ENCODE measurements at places on chromosomes 11 and 22.

DNA sequence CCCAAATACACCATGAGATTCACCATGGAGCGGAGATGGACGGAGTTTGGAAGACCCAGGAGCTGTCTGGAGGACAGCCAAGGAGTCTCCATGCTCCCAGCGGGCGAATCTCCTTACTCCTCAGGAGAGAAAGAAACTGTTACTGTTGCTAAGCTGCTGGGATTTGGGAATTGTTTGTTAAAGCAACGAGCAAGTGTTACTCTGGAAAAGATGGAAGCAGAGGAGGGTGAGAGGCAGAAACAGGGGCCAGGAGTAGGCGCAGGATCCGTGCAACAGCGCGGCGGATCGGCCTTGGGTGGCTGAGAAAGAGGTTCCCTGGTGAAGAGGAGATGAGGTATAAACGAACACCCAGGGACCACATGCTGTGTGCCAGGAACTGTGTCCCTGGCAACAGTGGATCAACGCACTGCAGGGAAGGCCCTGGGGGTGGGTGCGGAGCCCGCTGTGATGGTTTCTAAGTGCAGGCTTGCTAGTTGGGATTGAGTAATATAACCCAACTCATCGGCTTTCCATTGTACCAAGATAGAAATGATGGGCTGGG lies 1436.4 kb downstream of the BRD1 start:
- DNase-seq, result no peak

GRCh38 chr11:80748207-80748925 lies 1307.5 kb upstream of the TENM4 start:
- DNase-seq, result no peak

- no peak for DNase-seq
These were observed 571 bp downstream of the C11orf24 start for GRCh38 chr11:68271023-68271780.

GRCh38 chr11:96001037-96001436 lies 77.1 kb upstream of the MTMR2 start:
- DNase-seq, result no peak

DNA sequence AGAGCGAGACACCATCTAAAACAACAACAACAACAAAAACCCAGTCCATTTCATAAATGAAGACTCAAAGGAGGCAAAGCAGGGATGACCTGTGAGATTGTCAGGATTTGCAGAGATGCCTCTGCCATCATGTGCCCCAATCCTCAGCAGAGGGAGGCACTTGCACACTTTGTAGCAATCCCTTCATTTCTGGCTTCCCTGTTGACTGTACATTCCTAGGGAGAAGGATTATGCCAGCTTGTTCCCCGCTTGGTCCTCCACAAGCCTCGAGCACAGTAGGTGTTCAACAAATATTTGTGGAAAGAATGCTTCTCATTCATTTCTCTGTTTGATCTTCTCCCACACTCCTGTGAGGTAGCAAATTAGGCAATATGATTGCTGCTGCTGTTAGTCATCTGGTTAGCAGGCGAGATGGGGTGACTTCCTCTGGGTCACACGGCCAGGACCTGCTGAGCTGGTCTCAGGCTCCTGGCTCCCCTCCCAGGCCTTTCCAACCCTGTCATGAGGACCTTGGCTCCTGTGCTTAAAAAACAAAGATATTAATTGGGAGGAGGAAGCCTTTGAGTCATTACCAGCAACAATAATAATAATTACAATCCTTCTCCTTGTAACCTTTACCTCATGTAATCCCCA lies 34.1 kb downstream of the LIF start:
- no peak for DNase-seq

- DNase-seq, result no peak
These were observed 48.9 kb downstream of the APOL1 start for GRCh38 chr22:36301851-36302250.

DNA sequence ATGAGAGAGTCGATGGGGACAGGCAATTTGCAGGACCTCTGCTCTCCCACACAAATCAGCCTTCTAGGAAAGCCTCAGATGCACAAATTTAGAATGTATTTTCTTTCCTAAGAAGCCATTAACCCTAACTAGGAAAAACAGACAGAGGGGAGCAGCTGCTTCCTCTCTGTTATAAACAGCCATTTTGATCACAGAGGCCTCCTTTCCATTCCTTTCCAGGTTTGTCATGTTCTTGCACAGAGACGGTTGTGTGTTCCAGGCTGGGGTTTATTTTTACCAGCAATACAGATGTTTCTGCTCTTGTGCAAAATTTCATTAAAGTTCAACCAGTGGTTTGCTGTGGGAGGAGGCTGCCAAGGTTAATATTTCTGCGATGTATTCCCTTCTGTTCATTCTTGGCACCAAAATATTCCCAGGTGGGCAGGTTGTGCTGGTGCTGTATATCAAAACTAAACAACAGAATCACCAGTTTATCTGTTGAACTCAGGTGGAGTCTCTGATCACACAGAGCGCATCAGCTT lies 90.2 kb downstream of the NAV2 start:
- no peak for DNase-seq

DNA sequence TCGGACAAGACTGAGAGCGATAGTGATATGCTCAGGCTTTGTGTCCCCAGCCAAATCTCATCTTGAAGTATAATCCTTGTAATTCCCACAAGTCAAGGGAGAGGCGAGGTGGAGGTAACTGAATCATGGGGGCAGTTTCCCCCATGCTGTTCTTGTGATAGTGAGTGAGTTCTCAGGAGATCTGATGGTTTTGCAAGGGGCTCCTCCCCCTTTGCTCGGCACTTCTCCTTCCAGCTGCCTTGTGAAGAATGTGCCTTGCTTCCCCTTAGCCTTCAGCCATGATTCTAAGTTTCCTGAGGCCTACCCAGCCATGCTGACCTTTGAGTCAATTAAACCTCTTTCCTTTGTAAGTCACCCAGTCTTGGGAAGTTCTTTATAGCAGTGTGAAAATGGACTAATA lies 7.5 kb upstream of the FOLR2 start:
- DNase-seq, result no peak

- DNase-seq, result no peak
These were observed 11.5 kb downstream of the CLMP start for GRCh38 chr11:123183391-123184099.

DNA sequence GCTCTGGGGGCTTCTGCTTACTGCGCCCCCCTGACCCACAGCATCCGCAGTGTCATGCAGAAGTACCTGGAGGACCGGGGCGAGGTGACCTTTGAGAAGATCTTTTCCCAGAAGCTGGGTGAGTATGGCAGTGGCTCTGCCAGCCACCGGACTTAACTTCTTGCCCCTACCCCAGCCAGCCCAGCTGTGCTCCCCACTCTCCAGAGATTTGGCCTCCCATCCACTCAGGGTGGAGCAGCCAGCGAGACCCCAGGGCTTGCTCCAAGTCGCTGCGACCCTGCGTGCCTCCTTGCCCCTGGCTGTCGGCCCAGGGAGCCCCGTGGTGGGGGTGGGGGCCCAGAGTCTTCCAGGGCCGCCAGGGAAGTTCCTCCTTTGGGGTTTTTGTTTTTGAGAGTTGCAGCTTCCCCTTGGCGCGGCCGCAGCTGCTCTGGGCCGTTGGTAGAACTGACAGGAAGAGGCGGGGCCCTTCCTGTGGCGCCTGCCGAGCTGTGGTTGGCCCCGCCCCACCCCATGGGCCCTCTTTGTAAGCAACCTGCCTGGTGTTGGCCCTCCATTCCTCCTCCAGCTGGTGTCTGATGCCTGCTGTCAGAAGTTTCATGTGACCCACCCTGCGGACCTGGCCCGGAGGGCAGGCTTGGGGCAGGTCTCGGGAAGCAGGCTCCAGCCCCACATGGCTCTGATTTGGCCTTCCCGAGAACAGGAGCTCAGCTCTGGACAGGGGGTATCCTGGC lies 11.1 kb downstream of the GRK2 start:
- peak; percentile 46 for DNase-seq

DNA sequence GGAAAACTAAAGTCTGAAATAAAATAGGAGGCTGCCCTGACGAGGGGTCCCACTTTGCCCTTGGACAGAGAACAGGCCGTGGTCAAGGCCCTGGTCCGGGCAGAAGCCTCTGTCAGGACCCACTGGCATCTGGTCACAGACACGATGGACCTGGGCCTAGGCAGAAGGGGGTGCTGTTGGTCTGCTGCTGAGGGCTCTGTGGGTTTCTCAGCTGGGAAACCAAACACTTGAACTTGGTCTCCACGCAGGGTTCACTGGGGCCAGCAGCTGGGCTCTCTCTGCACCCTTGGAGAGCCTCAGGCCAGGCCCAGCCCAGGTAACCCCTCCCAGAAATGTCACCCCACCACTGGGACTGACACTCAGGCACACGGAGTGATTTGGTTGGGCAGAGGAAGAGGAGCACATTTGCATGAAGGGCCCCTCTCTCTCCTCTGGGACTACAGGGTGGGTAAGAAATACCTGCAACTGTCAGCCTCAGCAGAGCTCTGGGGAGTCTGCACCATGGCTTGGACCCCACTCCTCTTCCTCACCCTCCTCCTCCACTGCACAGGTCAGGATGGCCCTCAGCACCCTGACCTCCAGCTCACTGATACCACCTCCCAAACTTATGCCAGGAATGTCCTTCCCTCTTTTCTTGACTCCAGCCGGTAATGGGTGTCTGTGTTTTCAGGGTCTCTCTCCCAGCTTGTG lies 48.1 kb upstream of the TOP3B start:
- DNase-seq, result no peak

DNA sequence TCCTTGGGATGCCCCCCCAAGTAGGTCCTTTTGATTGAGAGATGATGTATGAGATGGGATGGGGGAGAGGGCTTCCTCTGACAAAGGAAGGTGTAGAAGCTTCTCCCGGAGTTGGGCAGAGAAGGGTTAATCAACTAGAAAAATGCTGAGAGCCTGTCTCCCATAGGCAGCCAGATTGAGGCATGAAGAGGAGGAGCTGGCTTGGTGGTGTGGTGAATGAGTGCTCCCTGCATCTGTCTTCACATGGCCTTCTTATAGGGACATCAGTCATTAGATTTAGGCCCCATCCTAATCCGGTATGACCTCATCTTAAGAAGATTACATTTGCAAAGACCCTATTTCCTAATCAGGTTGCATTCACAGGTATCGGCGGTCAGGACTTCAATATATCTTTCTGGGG lies 61.1 kb downstream of the NFAM1 start:
- no peak for DNase-seq

DNA sequence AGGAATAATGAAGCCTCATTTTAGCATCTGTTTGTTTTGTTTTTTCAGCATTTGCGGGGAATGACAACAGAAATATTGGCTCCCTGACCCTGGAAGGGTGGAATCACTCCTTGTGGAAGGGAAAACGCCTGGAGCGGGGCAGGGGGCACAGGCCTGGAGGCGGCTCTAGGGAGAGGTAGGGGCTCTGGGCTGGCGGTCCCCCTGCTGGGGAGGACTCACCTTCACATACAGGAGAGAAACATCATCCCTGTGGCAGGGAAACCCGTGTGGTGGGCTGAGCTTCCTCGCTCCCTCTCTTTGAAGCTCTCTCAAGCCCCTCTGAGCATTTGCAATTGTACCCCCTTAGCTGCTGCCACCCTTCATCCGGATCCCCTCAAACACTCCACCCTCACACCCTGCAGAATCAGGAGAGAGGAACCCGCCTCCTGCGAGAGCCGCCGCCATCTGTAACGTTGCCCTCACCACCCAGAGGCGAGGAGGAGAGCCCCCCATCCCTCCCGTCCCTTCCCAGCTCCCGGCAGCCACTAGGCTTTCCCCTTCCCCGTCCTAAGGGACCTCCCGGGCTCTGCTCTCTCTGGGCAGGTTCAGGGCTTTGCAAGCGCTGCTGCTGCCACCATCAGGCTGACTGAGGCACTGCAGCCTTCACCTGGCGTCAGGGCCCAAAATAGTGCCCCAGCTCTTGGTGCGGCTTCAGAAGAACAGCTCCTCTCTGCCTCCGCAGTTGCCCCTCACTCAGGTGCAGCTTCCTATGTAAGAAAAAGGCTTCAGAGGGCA lies 10.4 kb downstream of the KIRREL3 start:
- peak; percentile 40 for DNase-seq
